HS-27A (cell line): ENCODE measurements at places on chromosomes 11 and 22.

- DNase-seq = no peak
Observed at GRCh38 chr22:43142880-43143562, at the start of gene MCAT. Gene MCAT, minus strand, starts transcription at chr22:43143398. Its CDS starts 50 bp downstream, at chr22:43143348.

DNA sequence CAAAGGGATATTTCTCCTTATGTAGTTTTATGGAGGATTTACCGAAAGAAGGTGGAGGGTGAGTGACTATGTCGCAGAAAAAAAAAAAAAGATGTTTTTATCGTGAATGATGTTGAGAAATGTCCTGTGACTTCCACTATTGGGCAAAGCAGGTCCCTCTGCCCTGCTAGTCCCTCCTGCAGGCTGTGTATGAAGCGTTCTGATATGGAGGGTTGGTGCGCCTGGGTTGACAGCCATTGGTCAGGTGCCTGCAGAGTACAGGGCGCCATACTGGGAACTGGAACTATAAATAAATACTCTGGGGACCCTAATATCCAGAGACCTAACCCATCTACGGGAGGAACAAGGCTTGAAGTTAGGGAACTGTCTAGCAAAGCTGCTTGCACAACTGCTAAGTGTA, 1.5 kb downstream of the IL17RA start:
- no peak for DNase-seq

GRCh38 chr22:38947321-38948140, 9.9 kb upstream of the APOBEC3A start:
- no peak for DNase-seq

GRCh38 chr11:73800276-73800806, 12.7 kb downstream of the MRPL48 start:
- no peak for DNase-seq

DNA sequence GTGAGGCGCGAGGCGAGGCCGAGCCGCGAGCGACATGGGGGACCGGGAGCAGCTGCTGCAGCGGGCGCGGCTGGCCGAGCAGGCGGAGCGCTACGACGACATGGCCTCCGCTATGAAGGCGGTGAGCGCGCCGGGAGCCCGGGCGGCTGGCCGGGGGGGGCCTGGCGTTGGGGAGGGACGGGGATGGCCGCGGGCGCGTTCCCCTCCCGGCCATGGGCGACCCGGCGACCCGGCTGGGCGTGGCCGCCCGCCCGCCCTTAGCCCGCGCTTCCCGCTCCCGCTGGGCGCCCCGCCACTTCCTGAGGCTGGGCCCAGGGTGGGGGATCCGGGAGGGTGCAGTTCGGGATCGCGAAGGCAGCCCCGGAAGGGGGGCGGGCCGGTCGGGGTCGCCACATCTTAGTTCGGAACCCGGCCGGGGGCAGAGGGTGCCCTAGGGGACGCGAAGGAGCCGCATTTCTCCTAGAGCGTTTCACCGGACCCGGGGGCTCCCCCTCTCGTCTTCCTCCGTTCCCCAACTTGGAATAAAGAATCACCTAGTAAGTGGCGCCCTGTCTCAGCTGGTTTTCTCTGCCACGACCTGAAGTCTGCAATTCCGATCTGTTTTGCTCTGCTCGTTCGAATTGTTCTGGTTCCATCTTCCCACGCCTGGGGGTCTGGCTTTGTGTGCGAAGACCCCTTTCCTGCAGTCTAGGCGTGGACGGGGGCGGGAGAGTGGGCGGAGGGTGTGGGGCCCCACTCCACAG, 536 bp downstream of the YWHAH start:
- no peak for DNase-seq

DNA sequence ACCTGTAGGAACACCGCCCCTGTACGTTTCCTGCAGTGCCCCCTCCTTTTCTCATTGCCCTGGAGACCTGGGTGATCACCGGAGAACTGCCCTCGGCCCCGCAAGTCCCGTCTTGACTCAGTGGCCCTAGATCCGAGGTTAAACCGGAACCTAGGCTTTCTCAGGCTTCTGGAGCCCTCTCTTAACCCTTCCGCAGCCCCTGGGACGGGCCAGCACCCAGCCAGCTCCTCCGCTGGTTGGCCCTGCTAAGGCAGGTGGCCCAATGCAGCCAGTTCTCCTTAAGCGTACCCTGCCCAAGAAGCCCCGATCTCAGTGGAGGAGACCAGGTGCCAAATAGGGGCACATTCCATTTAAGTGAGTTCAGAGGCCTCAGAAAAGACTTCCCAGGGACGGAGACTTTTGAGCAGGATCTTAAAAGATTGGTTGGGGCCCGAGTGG, 776 bp downstream of the NLRX1 start:
- no peak for DNase-seq

- peak; percentile 29 for DNase-seq
Observed at GRCh38 chr11:76888989-76889388, 28.3 kb downstream of the ACER3 start.
